AG09309 (cell line): ENCODE measurements at places on chromosomes 6 and 20.

DNA sequence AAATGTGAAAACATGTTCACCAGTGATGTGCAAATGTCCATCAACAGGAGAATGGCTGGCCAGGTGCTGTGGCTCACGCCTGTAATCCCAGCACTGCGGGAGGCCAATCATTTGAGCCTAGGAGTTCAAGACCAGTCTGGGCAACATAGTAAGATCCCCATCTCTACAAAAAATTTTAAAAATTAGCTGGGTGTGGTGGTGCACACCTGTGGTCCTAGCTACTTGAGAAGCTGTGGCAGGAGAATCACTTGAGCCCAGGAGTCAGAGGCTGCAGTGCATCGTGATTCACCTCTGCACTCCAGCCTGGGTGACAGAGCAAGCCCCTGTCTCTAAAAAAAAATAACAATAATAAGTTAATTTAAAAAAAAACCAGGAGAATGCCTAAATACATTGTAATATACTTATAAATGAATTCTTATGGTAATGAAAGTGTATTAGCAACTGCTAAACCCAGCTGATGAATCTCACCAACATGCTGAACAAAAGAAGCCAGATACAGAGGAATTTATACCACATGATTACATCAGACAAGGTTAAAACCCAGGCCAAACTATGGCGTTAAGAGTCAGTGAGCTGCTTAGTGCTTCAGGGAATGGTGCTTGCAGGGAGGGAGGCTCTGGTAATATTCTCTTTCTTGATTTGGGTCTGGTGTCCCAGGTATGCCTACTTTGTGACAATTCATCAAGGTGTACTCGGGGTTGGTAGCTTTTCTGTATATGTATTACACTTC, 36.4 kb downstream of the RPP40 start:
- no peak for DNase-seq

GRCh38 chr20:55582498-55582897, 422.8 kb downstream of the CBLN4 start:
- no peak for DNase-seq

DNA sequence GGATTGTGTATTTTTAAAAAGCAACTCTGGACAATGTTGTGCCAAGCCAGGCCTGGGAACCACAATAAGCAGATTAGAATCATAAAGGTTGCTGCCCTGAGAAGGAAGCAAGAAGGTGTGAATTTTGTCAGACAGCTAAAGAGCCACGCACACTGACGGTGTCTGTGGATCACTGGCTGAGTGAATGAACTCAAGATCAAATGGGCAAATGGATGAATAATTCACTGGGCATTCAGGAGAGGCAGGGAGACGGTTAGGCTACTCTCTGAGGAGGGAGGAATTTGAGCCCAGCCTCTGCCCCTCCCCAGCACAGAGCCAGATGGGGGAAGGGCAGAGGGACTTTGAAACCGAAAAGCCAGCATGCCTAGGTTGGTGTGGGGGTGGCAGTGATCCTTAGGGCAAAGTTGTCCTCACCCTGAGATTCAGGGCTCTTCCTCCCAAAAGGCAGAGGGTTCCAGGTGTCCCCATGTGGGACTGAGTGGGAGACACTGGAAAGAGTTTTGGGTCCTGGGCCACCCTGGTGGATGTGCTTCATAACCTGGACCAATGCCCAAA, 19.5 kb upstream of the SLC22A7 start:
- peak; percentile 14 for DNase-seq

DNA sequence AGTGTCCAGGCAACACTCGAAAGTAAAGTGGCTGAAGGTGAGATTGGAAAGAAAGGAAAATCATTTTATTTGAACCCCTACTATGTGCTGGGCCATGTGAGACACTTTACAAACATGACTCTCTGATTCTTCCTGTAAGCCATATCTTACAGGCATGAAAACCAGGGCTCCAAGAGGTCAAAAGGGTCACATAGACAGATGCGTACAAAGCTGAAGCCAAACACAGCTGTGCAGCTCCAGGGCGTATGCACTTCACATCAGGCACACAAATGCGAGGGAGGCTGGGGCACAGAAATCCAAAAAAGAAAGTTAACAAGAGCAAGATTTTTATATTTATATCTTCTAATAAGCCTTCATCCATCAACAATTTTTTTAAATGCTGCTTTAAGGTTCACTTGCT, 176.5 kb downstream of the PHACTR1 start:
- no peak for DNase-seq

DNA sequence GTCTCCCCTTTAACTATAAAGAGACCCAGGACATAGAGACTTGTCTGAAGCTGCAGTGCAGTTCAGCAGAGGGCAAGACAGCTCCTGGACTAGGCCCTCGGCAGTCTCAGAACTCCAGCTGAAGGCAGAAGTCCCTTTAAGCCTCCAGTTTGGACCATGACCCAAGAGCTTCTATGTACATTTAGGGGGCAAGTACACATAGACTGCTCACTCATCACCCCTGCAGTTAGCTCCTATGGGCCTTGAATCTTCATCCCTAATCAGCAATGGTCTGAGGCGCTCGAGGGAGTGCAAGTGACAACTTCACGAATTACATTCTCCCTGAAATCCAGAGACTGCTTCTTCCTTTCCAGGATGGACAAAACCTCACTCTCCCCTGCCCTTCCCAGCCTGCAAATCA, 47.4 kb downstream of the KCNK5 start:
- DNase-seq: no peak

DNA sequence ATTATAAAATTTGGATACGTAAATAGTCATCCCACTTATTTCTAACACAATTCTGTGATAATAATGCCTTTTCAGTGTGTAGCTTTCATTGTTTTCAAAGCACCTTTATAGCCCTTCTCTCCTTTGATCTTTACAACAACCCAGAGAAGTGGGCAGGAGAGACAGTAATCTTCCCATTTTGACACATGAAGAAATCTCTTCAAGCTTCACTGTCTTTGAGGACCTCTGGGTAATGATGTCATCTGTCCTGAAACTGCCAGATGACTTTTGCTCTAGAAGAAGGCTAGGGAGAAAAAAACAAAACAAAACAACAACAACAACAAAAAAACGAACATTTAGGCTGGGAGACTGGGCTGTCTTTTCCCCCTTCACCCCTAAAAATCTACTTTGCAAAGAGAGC, 203.0 kb downstream of the KCNQ5 start:
- DNase-seq: no peak

DNA sequence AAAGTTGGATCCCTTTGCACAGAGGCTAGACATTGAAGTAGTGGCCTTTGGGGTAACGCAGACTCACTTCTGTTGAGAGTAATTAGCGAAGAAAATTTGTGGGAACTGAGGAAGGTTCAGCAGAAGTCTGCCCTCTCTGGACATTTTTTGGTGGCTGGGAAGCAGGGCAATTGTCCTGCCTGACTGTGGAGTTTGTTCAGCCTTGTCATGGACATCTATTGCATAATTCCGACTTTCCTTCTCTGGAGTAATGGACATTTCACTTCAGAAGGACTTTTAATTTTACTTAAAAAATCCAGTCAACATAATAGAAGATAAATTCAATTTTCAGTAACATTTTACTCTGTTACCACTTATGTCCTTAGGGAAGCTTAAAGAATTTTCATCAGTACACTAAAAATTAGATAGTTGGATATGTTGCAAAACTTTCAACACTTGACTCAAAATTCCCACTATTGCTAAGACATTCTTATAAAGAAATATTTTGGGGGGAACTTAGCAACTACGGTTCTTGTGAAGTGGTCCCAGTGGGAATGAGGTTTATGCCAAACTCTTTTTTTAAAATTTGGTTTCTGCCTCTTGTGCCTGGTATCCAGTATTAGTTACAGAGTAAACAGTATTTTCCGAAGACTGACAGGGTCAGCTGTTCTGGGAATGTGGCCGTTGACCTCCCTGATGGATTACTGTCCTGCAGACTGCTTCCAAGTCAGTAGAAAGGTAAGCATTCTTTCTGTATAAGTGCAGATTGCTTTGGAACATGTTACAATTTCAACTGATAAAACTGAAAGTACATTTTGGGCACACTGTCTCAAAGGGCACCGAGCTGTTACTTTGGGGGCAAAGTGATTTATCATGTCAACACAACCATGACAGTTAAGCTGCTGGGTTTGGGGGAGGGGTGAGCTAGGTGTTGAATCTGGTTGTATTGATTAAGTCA, 100.6 kb upstream of the MLIP start:
- DNase-seq: no peak

DNA sequence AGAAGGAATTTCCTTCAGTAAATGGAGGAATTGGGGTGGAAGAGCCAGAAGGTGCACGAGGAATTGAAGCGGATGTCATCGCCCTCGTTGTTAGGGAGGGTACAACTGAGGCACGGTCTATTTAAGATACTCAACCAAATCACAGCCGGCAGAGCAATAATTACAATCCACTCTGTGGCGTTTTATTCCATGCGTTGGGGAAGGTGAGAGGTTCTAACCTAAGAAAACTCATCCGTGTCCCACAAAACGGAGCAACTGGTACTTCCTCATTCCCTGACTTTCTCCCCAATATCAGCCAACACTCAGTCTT, 802 bp upstream of the RRBP1 start:
- DNase-seq: no peak

DNA sequence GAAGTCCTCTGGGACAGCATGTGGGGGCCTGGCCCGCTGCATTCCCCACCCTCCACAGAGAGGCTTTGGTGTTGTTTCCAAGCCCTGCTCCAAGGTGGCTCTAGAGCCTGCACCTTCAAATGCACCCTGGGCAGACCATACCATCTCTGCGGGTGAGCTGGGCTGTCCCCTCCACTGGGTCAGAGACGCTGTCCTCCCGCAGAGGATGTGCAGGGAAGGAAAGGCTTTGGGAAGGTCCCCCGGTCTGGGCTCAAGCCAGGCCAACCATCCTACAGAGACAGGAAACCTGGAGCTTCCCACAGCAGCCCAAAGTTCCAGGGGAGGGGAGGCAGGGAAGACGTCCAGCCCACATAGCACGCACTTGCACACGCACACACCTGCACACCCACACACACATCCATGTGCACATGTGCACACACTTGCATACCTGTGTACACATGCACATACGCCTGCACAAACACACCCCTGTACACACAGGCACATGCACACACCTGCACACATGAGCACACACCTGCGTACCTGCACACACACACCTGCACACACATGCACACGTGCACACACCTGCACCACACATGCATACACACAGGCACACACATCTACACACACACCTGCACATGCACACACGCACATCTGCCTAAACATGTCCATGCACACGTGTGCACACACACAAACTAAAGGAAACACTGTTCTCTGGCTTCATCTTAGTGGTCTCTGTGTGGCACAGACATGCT, 155.4 kb downstream of the ERMARD start:
- no peak for DNase-seq

GRCh38 chr6:170098428-170099170, 192.3 kb downstream of the DLL1 start:
- DNase-seq: no peak

DNA sequence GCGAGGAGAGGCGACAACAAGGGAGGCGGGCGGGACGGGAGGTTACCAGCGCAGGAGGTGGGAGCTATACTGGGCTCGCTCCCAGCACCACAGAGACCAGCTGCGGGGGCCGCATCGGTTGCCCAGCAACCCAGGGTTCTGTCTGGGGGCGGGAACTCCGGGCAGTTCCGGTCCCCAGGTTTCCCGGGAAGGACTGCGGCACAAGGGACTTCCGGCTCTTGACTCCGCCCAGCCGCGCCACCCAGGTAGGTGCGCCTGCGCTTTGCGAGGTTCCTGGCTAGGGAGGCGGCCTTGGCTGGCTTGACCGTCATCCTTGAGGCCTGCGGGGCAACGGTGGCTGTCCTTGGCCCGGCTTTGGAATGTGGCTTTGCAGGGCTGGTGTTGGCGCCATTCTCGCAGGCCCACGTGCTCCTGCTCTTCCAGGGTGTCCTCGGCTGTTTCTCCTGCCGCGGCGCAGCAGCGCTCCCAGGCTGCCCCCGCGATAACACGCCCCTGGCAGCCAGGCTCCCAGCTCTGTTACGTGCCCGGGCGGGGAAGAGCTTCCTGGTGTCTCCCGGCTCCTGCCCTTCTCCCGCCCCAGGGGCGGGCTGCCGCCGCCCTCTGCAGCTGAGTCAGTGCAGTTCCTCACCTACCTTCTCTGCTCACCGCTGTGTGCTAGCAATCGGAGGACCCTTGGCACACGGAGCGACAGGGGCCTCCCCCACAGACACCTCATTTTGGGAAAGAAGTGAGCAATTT, at the start of gene RSPH3:
Gene RSPH3, minus strand, starts transcription at position 537 of the 738 bp plus-strand sequence. CDS start 652 bp downstream, outside the sequence.
- DNase-seq: peak; percentile 55

GRCh38 chr20:56949318-56949717, 317.1 kb downstream of the BMP7 start:
- DNase-seq: no peak

DNA sequence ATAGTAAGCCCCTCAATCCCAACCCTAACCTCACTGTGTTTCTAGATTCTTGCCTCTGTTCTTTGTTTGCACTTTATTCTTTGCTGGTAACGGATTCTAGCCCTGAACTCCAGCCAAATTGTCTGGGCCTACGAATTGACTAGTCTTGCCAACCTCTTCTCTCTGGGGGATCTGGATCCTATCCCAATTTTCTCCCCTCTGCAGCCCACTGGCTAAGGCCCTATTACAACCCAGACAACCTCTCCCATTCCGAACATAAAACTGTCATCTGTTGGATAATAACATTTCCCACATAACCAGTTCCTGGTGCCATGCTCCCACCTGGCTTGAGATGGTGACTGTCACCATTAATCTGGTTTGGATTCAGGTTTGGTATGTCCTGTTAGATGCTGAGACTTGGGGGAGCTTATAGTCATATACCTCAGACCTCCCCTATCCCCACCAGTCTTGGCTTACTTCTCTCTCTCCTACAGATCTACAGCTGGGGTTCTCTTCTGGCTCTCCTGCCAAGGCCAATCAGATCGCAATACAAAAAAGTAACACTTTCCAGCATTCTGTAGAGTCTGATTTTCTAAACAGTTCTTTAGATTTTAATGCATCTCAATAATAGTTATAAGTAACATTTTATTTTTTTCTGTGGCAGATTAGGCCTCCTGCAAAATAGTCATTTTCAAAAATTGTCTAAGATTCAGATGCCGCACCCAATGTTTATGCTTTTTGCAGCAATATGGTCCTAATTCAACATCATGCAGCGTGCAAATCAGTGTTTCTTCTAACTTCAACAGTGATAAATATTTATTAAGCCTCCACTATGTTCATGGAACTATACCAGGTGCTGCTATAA, 29.8 kb upstream of the AHI1 start:
- DNase-seq: no peak

- DNase-seq: peak; percentile 8
These were observed 20.9 kb upstream of the POM121L2 start for GRCh38 chr6:27332692-27333641.

DNA sequence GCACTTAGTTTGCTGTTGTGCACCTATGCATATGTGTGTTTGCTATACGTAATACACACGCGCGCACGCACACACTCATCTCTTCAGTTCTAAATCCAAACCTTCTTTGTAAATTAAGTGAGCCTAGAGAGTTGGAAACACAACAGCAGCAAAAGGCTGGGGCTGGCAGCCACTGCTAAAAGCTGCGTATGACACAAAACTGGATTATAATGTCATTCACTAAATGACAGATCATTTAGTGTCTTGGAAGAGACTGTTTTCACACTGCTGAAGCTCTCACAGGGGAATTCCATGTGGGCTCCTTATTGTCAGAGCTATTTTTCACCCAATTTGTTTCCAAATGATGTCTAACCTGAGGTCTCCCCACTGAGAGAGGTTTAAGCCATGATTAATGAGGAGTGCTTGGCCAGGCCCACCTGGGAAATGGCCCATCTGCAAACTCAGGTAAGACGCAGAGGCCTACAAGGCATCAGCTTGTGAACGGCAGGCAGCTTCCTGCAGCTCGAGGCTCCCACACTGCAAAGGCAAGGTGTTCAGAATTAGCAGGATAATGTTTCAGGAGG, 94.2 kb downstream of the OLIG3 start:
- DNase-seq: no peak
